ENCODE measurements at places on chromosomes 6 and 20.

DNA sequence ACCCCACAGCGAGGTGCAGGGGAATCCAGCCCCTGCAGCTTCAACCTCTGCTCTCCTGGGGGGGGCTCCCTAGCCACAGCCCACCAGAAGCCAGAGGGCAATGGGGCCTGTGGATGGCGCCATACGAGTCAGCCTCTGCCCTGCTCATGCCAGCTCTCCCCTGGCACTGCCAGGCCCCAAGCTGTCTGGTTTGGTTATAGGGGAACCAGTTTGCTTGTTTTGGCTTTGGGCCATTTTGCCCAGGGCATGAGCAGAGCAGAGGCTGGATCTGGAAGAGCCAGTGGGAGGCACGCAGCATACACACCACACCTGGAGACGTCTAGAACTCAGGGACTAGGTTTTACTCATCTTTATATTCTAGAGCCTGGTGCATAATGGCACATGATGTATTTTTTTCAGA is 66.7 kb upstream of the SLC22A16 start:
- no peak for DNase-seq

- no peak for DNase-seq
Measured at GRCh38 chr6:161963634-161964234, 689.9 kb upstream of the AGPAT4 start.

DNA sequence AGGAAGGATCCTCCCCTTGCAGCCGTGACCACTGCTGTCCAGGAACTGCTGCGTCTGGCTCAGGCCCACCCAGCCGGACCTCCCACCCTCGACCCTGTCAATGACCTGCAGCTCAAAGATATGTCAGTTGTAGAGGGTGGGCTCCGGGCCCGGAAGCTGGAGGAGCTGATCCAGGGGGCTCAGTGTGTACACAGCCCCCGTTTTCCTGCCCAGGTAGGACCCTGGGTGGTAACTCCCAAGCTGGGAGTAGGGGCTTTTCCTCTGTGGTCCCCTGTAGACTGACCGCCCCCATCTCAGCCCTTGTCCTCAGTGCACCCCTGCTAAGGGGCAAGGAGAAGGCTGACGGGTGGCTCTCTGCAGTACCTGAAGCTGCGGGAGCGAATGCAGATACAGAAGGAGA is 3.6 kb downstream of the DXO start:
- DNase-seq, result no peak

- no peak for DNase-seq
Measured at GRCh38 chr6:144624716-144625115, 339.6 kb downstream of the UTRN start.

DNA sequence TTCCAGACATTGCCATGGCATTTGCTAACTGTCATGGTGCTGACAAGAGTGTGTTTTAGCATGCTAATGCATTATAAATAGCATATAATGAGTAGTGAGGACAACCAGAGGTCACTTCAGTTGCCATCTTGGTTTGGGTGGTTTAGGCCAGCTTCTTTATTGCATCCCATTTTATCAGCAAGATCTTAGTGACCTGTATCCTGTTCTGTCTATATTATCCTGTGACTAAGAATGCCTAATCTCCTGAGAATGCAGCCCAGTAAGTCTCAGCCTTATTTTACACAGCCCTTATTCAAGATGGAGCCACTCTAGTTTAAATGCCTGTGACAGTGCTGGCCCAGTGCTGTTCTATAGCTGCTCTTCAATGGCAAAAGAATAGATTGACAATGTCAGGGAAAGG is 781.0 kb upstream of the ADGRB3 start:
- DNase-seq, result no peak

DNA sequence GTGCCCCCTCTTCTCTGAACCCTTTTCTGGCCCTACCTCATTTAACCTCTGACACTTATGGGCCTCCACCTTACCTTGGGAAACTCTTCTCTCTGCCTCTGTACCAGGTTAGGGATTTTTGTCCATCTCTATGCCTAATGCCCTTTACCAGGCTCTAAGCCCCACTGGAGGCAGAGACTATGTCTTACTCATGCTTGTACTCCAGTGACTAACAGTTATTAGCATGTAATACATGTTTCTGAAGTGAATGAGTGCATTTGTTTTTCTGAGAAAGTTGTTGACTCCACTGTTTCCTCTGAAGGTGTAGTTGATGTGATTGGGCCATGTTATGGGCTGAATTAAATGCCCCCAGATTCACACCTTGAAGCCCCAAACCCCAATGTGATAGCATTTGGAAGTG is 234.3 kb downstream of the PACRG start:
- DNase-seq, result no peak

DNA sequence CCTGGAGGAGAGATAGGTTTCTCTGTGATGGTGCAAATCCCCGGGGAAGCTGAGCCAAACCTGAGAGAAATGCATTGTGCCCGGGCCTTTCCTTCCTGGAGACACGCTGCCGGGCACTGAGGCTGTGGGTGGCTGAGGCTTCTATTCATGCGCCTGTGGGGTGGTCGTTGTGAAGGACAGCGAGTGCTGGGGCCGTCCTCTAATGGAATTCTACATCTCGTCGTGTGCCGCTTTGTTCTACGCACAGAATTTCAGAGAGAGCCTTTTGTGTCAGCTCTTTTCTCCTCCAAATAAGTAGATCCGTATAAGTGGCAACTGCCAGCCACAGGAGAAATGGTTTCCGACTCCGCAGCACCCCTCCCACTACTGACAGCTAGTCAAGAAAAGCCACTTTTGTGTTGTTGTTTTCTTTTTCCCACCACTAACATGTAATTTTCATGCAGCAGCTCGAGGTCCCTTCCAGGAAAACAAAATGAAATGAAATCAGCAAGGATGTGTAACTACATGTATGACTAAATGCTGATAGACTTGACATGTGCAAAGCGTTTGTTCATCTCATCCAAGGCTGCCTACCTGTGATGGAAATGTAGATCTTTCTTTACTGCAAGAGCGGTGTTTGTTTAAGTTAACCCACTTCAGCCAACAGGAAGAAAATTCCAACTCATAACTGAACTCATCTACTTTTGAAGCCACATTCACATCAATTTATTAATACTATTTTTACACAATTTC is 26.4 kb upstream of the PXDC1 start:
- DNase-seq, result no peak

- peak; percentile 4 for DNase-seq
Measured at GRCh38 chr6:94862112-94862511, 715.2 kb upstream of the MANEA start.

- no peak for DNase-seq
Measured at GRCh38 chr6:39303425-39304153, 10.6 kb downstream of the KCNK17 start.

DNA sequence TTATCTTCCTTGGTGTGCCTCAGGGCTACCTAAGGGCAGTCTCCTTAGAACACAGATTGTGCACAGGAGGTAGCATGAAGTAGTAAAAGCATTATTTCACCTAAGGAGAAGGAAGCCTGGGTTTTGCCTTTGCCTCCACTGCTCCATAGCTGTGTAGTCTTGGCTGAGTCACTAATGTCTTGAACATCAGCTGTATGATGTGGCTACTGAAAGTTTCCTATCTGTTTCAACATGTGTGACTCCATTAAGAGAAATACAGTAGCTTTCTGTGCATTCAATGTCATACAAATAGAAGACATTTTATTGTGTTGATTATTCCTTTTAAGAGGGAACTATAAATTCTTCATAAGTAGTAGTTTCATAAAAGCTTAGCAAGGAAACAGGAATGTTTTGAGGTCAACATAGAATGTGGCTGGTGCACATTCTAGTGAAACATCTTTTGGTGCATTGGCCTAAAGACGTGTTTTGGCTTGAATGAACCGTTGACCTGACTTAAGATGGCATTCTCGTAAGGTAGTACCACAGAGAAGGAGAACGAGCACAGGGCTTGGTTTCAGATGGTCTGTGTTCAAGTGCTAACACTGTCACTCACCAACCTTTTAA is 70.6 kb downstream of the CTNNBL1 start:
- no peak for DNase-seq

- no peak for DNase-seq
Measured at GRCh38 chr6:150755524-150755923, 110.0 kb upstream of the MTHFD1L start.

DNA sequence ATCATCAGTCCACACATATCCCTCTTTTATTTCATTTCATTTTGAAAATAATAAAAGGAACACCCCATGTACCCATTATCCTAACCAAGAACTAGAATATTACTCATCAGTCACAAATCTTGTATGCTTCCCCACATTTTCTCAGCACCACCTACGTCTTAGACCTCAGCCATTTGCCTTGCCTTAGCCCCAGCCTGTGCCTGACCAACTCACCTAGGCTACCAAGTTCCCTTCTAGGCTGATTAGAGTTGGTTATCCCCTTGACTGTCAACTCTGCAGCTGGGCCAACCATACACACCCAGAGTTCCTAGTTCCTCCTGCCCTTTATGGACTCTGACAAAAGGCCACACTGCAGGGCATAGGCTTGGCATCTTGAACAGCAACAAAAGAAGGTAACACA is 33.4 kb upstream of the IPCEF1 start:
- DNase-seq, result no peak

- peak; percentile 45 for DNase-seq
Measured at GRCh38 chr6:164749221-164750064, 560.0 kb downstream of the C6orf118 start.

Data from urothelium cell line (cell line).